ENCODE measurements at places on chromosomes 7 and 10.

DNA sequence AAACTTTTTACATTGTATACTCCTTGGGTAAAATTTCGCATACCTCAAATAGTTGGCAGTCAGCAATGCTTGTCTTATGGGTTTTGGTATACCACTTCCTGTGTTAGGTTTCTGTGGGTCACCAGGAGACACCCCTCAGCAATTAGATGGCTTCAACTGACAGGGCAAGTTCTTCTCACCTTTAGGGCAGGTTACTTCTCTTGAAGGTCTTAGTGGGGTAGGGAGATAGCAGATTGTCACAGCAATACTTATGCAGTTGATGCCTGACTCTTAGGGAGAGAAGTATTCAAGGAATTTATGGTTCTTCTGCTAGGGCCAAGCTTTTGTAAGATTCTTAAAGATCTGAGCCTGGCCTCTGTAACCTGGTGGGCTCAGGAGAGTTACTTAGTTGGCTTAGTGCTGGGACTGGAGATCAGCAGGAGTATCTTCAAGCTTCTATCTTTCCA, 42.9 kb downstream of the MKLN1 start:
- DNase-seq: no peak

GRCh38 chr10:132395704-132396493, 1.1 kb upstream of the PWWP2B start:
- DNase-seq: no peak

GRCh38 chr10:10489805-10490571, 527.7 kb upstream of the CELF2 start:
- DNase-seq: no peak

GRCh38 chr7:138477581-138477980, 17.5 kb downstream of the TRIM24 start:
- DNase-seq: no peak

DNA sequence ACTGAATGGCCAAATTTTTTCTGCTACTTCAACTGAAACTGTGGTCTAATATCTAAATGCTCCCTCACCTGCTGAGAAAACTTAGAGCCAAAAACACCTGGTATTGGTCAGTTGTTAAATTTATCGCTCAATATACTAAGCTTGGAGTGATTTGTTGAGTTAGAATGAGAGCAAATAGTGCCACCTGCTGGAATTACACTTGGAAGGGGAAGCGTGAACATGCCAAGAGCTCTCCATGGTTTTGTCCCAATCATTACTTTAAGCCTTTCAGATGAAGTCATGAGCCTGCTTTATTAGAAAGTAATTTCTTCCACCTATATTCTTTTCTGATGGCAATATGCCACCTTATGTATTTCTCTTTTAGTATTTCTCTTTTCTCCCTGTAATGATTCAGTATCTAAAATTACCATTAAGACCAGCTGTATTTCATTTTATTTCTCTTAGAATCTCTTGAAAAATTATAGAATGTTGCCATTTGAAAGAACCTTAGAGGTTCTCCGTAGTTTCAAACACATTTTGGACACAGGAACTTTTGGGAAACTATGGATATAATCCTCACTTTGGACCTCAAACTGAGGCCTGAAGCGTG, 447.8 kb upstream of the C7orf33 start:
- no peak for DNase-seq

GRCh38 chr10:86960003-86960862, 1.8 kb downstream of the SNCG start:
- DNase-seq: no peak

- DNase-seq: no peak
Measured at GRCh38 chr10:58921421-58921855, 255.0 kb upstream of the PHYHIPL start.

DNA sequence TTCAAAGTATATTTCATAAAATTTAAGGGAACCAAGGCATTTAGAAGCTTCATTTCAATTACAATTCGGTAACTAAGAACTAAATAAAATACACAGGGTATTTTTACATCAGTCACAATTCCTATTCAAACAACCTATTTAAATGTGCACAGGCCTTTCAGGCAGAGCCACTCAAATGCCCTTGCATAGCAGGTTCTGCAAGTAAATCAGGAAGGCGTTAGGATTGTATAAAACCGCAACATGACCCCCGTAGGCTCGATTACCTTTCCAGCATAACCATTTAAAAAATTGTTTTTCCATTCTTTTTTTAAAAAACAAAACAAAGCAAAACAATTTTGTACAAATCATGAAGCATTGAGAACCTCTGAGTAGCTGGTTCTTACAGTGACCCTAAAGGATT, 289.9 kb upstream of the SP8 start:
- DNase-seq: no peak

DNA sequence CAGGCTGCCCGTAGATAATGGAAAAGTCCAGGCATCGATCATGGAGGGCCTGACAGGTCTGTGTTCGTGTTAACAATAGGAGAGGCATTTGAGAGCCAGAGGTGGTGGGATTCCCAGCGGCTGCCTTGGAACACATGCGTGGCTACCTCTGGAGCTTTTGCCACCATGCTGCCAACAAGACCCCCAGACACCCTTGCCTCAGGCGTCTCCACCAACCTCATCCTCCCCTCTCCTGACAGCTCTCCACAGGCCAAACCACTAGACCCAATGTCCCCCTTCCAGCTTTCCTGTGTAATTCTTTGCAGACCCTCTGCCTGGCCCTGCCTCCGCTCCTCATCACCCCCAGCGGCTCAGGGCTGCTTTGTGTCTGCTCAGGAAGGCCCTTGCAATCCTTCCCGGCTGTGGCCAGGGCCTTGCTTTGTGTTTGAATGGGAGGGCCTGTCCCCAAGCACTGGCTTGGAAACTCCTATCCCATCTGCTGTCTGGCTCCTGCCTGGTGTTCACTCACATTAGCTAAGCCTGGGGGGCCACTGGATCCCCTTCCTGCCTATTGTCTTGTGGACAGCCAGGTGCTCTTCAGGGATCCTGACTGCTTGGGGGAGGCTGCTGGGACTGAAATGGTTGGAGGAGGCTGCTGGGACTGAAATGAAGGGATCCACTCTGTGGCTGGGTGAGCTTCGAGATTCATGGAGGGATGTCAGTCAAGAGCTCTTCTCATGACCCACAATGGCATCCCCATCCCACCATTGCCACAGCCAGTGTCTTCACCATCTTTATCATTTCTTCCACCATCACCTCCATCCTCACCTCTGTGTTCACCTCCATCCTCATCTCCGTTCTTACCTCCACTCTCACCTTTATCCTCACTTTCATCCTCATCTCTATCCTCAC, 60.8 kb upstream of the ELN start:
- DNase-seq: no peak

DNA sequence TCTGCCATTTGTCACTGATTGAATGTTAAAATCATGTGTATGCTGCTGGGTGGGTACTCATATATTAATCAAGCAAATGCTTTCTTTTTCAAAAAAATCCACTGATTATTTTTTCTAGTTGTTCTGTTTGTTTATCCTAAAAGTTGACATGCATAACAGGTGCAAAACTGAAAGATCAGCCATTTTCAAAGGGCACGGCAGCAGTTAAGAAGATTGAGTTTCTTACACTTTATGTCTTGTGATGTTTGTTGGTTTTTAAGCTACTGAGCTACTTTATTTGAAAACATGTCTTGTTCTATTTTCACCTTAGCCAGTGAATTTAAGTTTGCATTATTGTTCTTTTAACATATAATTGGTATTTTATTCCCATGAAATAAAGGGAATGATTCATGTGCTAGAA, 45.8 kb downstream of the PPP1R3A start:
- DNase-seq: no peak

DNA sequence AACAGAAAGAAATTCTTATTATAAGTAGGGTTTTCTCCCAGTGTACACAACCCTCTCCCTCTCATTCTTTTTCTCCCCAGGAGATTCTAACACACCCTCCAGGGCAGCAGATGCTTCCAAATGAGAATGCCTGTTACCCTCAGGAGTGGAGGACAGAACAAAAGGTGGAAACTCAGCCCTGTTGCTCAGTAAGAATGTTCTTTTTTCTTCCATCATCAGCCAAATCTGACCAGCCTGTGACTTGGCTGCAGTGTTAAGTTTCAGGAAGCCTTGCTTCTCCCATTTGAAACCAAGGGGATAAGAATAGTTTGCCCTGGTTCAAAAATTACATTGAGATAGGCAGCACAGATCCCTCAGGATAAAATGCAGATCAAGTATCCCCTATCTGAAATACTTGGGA, 77.5 kb upstream of the EEPD1 start:
- DNase-seq: no peak

DNA sequence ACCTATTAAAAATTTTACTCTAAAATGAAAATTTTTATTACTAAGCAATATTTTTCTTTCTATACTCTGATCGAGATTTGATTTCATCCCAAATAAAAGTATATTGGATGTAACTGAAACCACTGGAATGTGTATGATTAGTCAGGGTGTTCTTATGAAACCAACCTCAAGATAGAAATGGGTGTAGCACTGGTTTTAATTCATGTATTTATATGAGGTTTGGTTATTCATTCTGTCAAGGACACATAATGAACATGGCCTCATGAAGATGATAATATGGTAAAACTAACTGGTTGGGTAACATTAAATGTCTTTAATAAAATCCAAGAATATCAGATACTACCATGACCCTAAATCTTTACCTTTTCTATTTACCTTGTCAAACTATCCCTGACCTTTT, 197.7 kb downstream of the SEMA3A start:
- DNase-seq: no peak

DNA sequence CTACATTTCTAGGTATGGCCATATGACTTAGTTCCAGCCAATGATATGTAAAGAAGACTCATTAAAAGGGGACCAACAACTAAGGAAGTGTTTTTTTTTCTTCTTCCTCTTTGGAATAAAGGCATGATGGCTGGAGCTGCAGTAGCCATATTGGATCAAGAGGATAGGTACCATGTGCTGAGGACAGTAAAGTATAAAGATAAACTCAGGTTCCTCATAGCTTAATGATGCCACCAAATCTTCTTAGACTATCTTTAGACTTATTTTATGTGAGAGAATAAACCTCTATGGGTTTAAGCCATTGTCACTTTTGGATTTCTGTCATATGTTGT, 85.3 kb downstream of the ANLN start:
- no peak for DNase-seq

GRCh38 chr7:127751490-127752448, 99.8 kb downstream of the SND1 start:
- no peak for DNase-seq

GRCh38 chr7:70704831-70705346, 427.1 kb upstream of the GALNT17 start:
- no peak for DNase-seq

GRCh38 chr7:38686888-38687287, 55.7 kb upstream of the AMPH start:
- no peak for DNase-seq

GRCh38 chr7:51190969-51191368, 125.6 kb downstream of the COBL start:
- DNase-seq: no peak

DNA sequence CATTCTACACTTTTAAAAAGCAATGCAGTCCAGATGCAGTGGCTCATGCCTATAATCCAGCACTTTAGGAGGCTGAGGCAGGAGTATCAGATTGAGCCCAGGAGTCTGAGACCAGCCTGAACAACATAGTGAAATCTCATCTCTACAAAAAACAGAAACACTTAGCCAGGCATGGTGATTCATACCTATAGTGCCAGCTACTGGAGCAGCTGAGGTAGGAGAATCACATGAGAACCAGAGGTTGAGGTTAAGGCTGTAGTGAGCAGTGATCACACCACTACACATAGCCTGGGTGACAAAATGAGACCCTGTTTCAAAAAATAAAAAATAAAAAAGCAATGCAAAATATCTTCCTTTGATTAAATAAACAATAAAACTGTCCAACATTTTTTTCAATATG, 205.2 kb downstream of the GRM8 start:
- DNase-seq: no peak

GRCh38 chr7:84105586-84105985, 89.0 kb downstream of the SEMA3A start:
- DNase-seq: no peak

DNA sequence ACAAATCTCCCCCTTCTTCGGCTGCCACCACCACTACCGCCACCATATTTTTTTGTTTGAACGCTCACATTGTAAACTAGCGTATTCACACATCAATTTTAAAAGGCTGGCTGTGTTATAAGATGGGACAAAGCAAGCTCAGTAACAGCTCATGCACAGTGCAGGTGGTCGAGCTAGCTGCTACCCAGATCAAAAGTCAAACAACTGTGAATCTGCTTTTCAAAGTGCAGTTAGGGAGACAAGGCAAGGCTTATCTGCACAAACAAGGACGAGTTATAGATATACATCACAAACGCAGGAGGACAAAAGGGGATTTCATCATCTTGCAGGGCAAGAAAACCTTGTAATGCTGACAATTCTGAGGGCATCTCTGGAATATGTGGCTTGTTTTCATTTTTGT, 231.6 kb downstream of the VTI1A start:
- no peak for DNase-seq

DNA sequence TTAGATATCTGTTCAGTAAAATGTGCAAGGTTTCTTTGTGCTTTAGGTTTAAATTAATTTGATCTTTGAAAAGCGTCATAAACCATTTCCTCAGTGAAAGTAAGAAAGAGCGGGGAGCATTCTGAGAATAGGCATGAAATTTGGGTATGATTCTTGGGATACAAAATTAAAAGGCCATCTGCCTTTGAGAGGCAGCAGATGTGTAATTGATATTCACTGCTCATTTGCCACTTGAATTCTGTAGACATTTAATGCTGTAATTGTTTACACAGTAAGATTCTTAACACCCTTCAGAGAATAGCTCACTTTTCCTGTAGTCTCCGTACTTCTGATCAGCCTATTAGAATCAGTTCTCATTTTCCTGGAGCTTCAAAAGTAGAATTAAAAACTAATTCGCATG, 18.7 kb downstream of the FRMD4A start:
- peak; percentile 55 for DNase-seq

GRCh38 chr7:55099066-55099820, 80.4 kb downstream of the EGFR start:
- DNase-seq: no peak

GRCh38 chr7:2255145-2256139, 13.4 kb downstream of the NUDT1 start:
- DNase-seq: no peak
